A549 treated with CORT108297 at 1 μM for 4 hours (cell line): ENCODE measurements at places on chromosomes 16 and 17. TPM values are rescaled to one million over a fixed set of nuclear protein-coding genes. Genes with fewer than 3 reads are reported as not detected.

Gene SLC35G6
- not detected in 5 replicates for total RNA-seq

Gene C16orf92
- not detected in 5 replicates for total RNA-seq

Gene SNAI3
- 0.14 to 0.28 TPM (median 0.16 TPM) in 5 replicates for total RNA-seq

Gene PRSS36
- 0.58 to 1.1 TPM (median 0.72 TPM) in 5 replicates for total RNA-seq

Gene ASB16
- 0.04 to 0.08 TPM (median 0.05 TPM) in 3 of 5 replicates, not detected in the others for total RNA-seq

Gene SDR42E2
- not detected in 5 replicates for total RNA-seq
